CD4-positive, alpha-beta memory T cell (primary cell): ENCODE measurements at places on chromosomes 2 and 18. TPM values are rescaled to one million over a fixed set of nuclear protein-coding genes. Genes with fewer than 3 reads are reported as not detected.

The TMEM247 gene
- total RNA-seq, result not detected

The ID2 gene
- total RNA-seq, result 56.4 TPM

The SPC25 gene
- not detected for total RNA-seq

The LIPG gene
- not detected for total RNA-seq

The INHBB gene
- total RNA-seq, result not detected

The GDF7 gene
- 0.26 TPM for total RNA-seq

The MLPH gene
- total RNA-seq, result not detected

The PARD3B gene
- 1.2 TPM for total RNA-seq

The COL6A3 gene
- 1.5 TPM for total RNA-seq

The DCAF17 gene
- 30.3 TPM for total RNA-seq

The RAPGEF4 gene
- total RNA-seq, result not detected
